H7 (cell line): ENCODE measurements at places on chromosomes 1 and 21. TPM values are rescaled to one million over a fixed set of nuclear protein-coding genes. Genes with fewer than 3 reads are reported as not detected.

DNA sequence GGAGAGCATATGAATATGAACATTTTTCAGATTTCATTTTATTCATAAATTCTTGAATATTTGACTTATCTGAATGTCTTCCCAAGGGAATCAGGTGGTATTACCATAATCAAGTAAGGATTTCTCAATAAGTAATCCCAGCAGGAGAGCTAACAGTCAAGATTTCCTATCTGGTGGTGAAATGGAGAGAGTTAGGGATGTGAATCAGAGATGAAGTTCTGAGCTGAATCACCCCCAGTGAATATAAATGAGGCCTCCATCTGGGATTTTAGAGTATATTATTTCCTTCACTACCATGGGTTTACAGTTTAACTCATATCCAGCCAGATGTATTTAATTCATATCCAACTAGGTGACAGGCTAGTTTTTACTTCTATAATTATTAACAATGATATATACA, 61.5 kb upstream of the RGS2 start:
- no peak for DNase-seq

The RNU1-1 gene
- total RNA-seq: under 0.01 TPM in 2 replicates

The AKR7A3 gene
- total RNA-seq: 0.69 and 1.8 TPM in 2 replicates

GRCh38 chr1:89512996-89513720, 11.5 kb upstream of the LRRC8B start:
- DNase-seq: no peak

DNA sequence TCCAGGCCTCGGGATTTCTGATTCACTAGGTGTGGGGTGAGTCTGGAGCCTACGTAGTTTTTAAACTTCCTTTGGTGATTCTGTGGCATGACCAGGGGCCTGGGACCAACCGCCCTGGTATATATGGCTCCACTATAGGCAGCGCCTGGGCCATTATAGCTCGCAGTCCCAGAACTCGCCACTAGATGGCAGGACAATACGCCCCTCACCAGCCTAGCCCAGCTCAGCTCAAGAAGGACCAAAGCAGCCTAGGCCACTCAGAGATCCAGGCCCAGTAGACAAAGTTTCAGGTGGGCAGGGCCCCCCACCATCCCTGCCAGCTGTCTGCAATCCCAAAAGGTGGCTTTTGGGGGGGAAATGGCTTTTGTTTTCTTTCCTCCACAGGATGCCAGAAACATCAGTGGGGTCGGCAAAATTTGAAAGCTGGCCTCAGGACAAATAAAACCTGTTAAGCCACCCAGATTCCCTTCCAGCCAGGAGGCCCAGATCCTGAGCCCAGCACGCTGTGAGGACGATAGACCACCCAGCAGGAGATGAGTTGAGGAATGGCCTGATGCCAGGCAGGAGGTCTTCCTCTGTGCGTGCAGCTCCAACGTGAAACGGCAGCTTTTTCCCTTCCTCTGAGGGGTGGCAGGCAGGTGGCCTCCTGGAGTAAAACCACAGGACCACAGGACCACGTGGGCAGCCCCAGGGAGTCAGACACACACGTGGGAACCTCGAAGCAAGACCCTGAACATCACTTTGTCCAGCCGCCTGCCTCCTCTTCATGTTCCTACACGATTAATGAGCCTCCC, 24.8 kb upstream of the TMEM51 start:
- peak; percentile 92 for DNase-seq

The LCE2A gene
- total RNA-seq: not detected in 2 replicates

The KCND3 gene
- 0.21 and 0.63 TPM in 2 replicates for total RNA-seq

- no peak for DNase-seq
Measured at GRCh38 chr21:39346671-39347331, 2.1 kb downstream of the HMGN1 start.

DNA sequence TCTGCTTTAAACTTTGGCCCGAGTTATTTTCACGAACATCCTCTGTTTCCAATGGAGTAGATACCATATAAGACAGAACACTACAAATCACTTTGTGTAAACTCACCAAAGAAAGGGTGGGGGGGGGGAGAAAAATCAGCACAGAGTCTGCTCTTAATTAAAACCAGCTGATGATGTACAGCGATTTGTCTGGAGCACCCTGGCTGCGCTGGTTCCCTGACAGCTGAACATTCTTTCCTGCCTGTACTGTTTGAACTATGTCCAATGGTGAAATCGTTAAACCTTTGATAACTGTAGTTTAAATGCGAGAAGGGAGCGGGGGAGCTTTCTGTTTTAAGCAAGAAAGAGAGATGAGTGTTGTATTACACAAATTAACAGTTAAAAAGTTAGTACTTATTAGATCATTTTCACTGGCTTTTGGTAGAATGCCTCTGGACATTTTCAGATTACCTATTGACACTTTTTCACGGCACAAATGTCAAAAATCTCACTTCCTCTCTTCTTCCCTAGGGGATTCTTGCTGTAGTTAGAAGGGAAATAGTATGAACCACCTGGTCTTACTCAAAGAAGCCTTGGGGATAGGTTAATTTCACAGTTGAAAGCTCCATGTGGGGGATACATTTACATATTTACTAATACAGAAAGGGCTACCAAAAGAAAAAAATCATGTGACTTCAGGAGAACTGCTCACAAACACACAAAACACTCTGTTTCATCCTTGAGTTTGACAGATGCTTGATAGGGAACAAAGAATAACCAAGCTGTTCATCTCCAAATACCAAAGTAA, 140.2 kb upstream of the RUNX1 start:
- no peak for DNase-seq

DNA sequence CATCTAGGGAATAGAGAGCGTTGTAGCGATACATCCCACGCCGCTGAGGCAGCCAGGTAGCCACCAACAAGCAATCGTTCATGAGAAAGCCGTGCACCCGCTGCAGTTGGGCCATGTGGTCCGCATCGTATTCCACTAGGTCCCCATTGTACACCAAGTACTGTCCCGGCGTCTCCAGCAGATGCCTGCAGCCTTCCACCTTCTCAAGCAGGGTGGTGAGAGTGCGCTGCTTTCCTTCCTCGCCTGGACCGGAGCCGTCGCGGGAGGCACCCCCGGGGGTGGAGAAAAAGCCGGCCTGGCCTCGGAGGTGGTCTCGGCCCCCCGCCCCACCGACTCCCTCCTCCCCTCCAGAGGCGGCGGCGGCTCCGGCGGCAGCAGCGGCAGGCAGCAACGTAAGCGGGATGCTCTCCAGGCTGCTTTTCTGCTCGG, 595 bp downstream of the EXOC8 start:
- peak; percentile 74 for DNase-seq

The C1orf167 gene
- total RNA-seq: 0.28 and 1.5 TPM in 2 replicates

- DNase-seq: no peak
Measured at GRCh38 chr1:232335741-232336293, 294.1 kb downstream of the SIPA1L2 start.

GRCh38 chr1:206013026-206013795, 10.0 kb upstream of the RAB7B start:
- no peak for DNase-seq

The HSD11B1 gene
- total RNA-seq: not detected in 2 replicates

GRCh38 chr1:53548031-53548491, 88.9 kb downstream of the DMRTB1 start:
- DNase-seq: no peak

DNA sequence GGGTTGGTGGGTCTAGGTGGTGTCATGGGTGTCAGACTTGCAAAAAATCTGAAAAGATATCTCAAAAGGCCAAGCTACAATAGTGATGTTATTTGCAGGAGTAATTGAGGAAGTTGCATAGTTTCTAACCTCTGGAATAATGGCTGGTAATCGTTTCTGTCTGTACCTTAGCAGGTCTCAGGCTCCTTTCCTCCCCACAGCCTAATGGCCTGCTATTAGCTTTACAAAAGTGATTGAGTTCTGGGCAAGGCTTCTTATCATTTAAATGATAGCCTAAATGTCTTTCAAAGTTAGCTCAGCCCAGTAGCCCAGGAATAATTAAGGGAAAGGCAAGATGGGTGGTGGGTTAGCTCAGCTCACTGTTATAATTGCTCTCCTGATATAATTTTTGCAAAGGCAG, 37.7 kb upstream of the IGSF5 start:
- DNase-seq: no peak

DNA sequence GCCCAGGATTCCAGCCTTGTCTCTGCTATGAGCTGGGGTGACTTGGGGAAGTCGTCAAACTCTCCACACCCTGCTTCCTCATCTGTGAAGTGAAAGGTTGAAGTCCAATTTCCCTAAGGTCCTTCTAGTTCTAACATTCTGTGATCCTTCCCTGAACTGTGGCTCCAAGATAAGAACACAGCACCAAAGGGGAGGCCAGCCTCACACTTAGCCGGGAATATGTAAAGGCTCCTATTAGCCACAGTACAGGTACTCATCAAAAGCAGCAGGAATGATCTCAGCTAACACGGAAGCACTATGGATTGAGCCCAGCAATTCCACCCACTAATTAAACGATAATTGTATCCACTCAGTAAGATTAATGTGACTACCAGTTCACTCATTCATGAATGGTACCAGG, 4.0 kb downstream of the SLC30A10 start:
- DNase-seq: no peak

- DNase-seq: no peak
Measured at GRCh38 chr1:151981178-151981525, 12.5 kb downstream of the S100A10 start.

The LMNA gene
- total RNA-seq: 101 and 119 TPM in 2 replicates

DNA sequence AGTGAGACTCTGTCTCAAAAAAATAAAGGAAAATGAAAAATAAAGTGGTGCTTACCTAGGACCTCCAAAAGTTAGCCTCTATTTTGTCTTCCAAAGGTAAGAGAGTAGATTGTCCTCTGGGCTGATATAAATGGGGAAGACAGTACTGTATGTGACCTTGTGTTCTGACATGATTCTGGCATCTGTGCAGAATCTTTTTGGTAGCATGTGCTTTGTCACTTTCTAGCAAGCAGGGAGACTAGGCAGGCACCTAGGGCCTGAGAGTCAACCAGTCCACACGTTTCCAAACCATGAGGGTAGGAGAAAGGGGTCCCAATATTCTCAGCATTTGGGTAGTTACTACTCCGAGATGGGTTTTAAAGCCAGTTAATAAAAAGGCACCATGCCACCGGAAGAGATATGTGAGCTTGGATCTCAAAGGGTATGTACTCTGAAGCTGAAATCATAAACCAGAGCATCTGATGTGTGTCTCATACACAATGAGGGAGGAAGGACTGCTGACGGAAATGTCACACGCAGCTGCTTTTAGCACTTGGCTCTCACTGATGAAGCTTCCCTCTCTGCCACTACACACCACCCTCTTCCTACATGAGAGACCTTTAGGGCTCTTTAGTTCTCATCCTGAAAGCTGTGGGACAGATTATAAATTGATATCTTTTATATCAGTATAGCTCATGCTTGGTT, 27.0 kb upstream of the SLC16A1 start:
- DNase-seq: no peak

- no peak for DNase-seq
Measured at GRCh38 chr1:216818284-216818683, 95.1 kb upstream of the ESRRG start.

The RIT1 gene
- total RNA-seq: 39.1 and 47.1 TPM in 2 replicates

- no peak for DNase-seq
Measured at GRCh38 chr1:212207822-212208520, 77.2 kb upstream of the PPP2R5A start.

The GSTM1 gene
- total RNA-seq: not detected in 2 replicates
